ENCODE measurements at places on chromosomes 13 and 19. TPM values are rescaled to one million over a fixed set of nuclear protein-coding genes. Genes with fewer than 3 reads are reported as not detected.

PEAK3 gene
- not detected for total RNA-seq

FLT1 gene
- not detected for total RNA-seq

ZNF567 gene
- total RNA-seq, result 8.4 TPM

FGF14 gene
- total RNA-seq, result not detected

TMEM150B gene
- not detected for total RNA-seq

CCDC8 gene
- total RNA-seq, result not detected

CRLF1 gene
- total RNA-seq, result 1.5 TPM

NLRP4 gene
- not detected for total RNA-seq

ADM5 gene
- total RNA-seq, result 4.0 TPM

KLK8 gene
- not detected for total RNA-seq

ZNF497 gene
- total RNA-seq, result 1.5 TPM

KLK14 gene
- 0.50 TPM for total RNA-seq

GTF2F1 gene
- 55.2 TPM for total RNA-seq

ADGRE2 gene
- total RNA-seq, result 0.59 TPM

SLAIN1 gene
- total RNA-seq, result 1.0 TPM

IGSF23 gene
- total RNA-seq, result 0.26 TPM

ZNF793 gene
- not detected for total RNA-seq

WDR18 gene
- 71.6 TPM for total RNA-seq

MAST1 gene
- 1.9 TPM for total RNA-seq

FFAR3 gene
- total RNA-seq, result not detected

PNMA8A gene
- 13.1 TPM for total RNA-seq

PEG3 gene
- not detected for total RNA-seq

ZNF442 gene
- total RNA-seq, result not detected

POU2F2 gene
- 0.33 TPM for total RNA-seq

IZUMO2 gene
- not detected for total RNA-seq

DUS3L gene
- total RNA-seq, result 31.5 TPM

PSG7 gene
- 0.09 TPM for total RNA-seq

CEACAM4 gene
- not detected for total RNA-seq

TMEM238 gene
- 5.9 TPM for total RNA-seq

TUBA3C gene
- total RNA-seq, result not detected

TRPC4 gene
- 0.08 TPM for total RNA-seq

SELENOW gene
- total RNA-seq, result 102 TPM

ZNF865 gene
- 7.2 TPM for total RNA-seq

All from A549 treated with DMSO at 1 μM for 4 hours (cell line).